Activated CD8-positive, alpha-beta memory T cell treated with anti-CD3 and anti-CD28 coated beads for 4 hours (primary cell): ENCODE measurements at places on chromosomes 6 and 20.

DNA sequence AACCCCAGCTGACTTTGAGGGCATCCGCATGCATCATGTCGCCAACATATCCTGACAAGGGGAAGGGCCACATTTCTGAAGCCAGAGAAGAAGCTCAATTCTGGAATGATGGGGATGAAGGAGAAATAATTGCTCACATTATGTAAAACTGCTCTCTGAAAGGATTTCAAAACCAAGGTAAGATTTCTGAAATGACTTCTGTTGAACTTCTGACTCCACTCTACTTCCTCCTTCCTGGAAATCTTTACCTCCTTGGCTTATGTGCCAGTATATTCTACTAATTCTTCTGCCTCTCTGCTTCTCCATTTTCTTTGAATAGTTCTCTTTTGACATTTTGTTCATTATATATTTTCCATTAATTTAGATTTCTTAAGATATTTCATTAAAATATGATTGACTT is 31.9 kb downstream of the HLA-DPB1 start:
- no peak for DNase-seq

GRCh38 chr6:121691126-121691551 is 255.7 kb downstream of the GJA1 start:
- DNase-seq, result no peak

DNA sequence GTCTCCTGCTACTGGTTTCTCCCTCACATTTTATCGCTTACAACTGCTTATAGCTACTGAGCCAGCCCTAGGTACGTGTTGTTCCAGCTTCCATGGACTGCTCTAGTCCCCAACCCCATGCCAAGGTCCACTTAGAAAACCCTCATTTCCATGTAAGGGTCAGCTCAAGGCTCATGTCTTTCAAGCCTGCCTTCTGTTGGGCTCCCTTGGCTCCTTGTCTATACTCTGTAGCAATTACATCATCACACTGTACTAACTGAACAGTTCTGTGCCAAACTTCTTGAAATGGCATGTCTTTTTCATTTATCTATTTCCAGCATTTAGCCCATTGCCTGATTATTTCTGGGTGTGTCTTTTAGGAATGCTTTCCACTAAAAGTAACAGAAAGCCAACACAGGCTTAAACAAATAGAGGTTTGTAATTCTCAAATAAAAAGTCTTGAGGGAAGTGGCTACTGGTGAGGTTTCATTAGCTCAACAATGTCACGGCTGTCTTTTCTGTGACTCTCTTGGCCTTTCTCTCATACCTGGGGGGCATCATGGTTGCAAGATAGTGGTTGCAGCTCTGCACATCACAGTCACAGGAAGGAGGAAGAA is 317.6 kb downstream of the TPBG start:
- DNase-seq, result no peak

DNA sequence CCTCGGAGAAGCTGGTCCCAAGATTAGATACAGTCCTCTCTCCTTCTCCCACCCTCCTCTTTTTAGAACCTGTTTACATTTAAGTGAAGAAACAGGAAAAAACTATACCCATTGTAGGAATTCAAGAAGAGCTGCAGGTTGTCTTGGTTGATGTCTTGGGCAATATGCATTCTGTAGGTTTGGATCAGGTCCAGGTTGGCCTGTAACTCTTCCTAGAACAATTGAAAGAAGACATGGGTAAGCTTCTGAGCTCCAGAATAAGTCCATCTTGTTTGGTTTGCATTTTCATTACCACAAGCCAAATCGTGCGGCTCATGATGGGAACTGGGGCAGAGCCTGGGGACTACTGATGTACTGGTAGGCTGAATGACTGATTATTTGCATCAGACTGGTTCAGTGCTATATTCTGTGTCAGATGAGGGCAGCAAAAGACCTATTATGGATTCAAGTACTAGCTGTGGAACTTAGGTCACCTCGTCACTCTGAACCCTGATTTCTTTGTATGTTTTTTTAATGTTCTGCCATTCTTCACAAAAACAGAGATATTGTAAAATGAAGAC is 20.3 kb upstream of the SLA2 start:
- no peak for DNase-seq

- no peak for DNase-seq
These were observed 302.4 kb downstream of the PREX1 start for GRCh38 chr20:48525400-48525799.

DNA sequence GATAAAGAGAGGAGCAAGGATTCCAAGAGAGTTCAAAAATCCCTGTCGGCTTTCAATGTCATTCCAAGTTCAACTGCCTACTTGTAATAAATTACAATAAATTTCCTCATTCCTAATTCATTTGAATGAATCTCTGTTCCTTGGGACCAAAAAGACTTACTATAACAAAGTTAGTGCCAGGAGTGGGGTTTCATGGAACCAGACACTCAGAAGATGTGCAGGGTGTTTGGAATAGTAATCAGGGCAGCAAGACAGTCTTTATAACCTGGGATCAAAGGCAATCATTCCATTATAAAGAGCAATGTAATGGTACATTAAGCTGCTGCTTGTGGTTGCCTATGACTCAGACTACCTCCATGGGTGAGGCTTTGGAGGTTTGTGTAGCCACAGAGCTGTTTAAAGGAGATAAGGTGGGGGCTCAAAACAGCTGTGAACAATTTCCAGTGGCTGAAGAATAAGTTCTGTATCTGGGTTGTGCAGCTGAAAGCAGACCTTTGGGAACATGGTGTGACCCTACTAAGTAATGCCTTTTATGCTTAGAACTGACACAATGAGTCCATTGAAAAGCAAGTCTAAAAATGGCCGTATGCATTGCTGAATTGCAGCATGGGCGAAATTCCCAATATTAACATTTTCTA is 159.9 kb downstream of the LINC00237 start:
- no peak for DNase-seq

DNA sequence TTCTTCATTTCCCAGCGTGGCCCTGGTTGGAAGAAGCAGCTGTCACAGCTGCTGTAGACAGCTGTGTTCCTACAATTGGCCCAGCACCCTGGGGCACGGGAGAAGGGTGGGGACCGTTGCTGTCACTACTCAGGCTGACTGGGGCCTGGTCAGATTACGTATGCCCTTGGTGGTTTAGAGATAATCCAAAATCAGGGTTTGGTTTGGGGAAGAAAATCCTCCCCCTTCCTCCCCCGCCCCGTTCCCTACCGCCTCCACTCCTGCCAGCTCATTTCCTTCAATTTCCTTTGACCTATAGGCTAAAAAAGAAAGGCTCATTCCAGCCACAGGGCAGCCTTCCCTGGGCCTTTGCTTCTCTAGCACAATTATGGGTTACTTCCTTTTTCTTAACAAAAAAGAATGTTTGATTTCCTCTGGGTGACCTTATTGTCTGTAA is 292.7 kb downstream of the ESR1 start:
- no peak for DNase-seq

GRCh38 chr6:118724211-118724610 is 72.8 kb upstream of the CEP85L start:
- no peak for DNase-seq

GRCh38 chr6:87373377-87373776 is 28.8 kb downstream of the C6orf163 start:
- no peak for DNase-seq

GRCh38 chr20:1263853-1264252 is 2.2 kb upstream of the SNPH start:
- DNase-seq, result no peak

- DNase-seq, result no peak
These were observed 1.8 kb downstream of the MOXD1 start for GRCh38 chr6:132399376-132400074.

DNA sequence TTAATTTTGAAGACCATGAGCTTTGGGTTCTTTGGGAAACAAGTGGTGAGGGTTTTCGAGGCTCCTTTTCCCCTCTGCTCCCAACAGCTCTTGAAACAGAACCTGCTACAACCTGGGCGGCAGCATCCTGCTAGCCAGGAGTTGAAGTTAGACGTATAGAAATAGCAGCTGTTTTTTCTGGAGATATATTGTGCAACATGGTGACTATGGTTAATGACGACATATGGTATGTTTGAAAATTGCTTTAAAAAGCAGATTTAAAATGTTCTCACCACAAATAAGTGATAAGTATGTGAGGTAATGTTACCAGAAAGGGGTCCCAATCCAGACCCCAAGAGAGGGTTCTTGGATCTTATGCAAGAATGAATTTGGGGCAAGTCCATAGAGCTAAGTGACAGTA is 138.9 kb downstream of the PDE7B start:
- DNase-seq, result no peak

DNA sequence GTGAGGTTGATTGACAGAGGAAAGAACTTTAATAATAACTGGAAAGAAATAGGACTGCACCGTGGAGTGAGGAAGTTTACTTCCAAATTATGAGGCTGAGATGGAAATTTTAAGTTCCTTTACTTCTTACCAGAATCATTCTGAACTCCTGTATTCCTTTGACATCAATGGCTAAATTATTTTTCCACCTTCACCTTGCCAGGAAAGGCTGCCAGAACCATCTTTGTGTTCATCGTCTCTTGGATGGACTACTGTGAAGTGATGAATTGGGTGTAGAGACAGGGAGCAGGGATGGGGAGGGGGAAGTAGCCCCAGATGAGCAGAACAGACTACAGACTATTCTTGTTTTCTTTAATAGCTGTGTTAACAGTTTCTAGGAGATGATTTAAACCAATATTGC is 102.1 kb upstream of the CEP162 start:
- DNase-seq, result no peak

- DNase-seq, result peak; percentile 36
These were observed at the start of gene SLA2 for GRCh38 chr20:36645998-36646397. SLA2 (minus strand) TSS chr20:36646196; CDS start chr20:36641335, 4,861 bp downstream.

GRCh38 chr6:13461805-13462204 is 25.6 kb downstream of the GFOD1 start:
- DNase-seq, result no peak

- no peak for DNase-seq
These were observed 128.6 kb upstream of the BACH2 start for GRCh38 chr6:90425161-90425641.

- no peak for DNase-seq
These were observed 1.4 kb downstream of the PLCB4 start for GRCh38 chr20:9070304-9070703.

DNA sequence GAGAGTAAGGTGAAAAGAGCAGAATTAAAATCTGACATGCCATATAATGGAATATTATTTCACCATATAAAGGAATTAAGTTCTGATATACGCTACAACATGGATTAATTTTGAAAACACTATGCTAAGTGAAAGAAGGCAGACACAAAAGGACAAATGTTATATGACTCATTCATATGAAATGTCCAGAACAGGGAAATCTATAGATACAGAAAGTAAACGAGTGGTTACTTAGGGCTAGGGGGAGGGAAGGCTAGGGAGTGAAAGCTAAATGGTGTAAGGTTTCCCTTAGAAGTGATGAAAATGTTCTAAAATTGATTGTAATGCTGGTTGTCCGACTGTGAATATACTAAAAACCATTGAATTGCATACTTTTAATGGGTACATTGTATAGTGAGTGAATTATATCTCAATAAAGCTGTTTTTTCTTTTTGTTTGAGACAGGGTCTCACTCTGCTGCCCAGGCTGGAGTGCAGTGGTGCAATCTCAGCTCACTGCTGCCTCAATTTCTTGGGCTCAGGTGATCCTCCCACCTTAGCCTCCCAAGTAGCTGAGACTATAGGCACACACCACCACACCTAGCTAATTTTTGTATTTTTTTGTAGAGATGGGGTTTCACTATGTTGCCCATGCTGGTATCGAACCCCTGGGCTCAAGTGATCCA is 8.2 kb downstream of the PRPH2 start:
- no peak for DNase-seq

GRCh38 chr20:57902473-57902872 is 192.7 kb upstream of the PMEPA1 start:
- no peak for DNase-seq

DNA sequence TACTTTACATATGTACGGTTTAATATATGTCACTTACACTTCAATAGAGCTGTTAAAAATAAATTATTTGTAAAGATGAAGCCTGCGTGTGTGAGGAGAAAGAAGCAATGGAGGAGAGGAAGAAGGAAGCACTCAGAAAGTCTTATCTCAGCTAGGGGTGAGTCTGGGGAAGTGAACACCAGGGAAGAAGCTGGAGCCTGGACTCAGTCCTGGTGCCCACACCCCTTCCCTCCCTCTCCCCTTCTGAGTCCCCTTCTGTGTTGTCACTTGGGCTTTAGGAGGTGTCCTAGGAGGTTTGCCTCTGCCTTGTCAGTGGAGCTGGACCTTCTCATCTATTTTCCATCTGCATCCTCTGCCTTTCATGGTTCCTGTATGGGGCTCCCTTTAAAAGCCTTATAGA is 1.9 kb downstream of the SIRPB2 start:
- DNase-seq, result no peak

GRCh38 chr20:57091748-57092111 is 174.7 kb downstream of the BMP7 start:
- DNase-seq, result no peak

DNA sequence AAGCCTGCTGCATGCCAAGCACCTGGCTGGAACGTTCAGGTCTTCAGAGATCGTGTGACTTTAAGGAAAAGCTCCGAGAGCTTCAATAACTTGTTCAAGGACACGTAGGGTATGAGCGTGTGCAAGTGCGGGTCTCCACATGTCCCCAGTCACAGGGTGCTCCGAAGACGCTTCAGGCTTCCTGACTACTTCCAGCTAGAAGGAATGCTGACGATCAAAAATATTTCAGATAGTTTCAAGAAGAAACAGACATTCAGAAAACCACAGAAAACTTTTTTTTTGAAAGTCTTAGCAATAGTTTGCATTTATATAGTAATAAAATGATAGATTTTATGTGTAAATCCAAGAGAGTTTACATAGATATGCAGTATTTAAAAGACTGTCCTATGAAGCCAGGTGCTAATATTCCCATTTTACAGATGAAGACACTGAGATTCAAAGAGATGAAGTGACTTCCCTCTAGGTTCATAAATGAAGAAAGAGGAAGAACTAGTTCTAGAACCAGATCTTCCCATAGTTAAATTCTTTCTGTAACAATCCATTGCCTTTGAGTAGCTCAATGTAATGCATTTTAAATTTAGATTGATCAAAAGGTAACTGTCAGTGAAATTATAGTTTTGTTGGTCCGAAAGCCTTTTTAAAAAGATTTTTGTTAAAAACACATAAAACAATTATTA is 247.6 kb downstream of the MYLK4 start:
- no peak for DNase-seq
